Activated T-helper 9 cell treated with anti-CD3 and anti-CD28 coated beads, Interleukin-2, amount 50 U/mL, for 16 hours (primary cell): ENCODE measurements at places on chromosomes 3 and 15.

- DNase-seq = no peak
These were observed 40.2 kb downstream of the ROBO2 start for GRCh38 chr3:77079988-77080610.

- DNase-seq = no peak
These were observed 9.0 kb upstream of the COPG1 start for GRCh38 chr3:129240436-129240835.

DNA sequence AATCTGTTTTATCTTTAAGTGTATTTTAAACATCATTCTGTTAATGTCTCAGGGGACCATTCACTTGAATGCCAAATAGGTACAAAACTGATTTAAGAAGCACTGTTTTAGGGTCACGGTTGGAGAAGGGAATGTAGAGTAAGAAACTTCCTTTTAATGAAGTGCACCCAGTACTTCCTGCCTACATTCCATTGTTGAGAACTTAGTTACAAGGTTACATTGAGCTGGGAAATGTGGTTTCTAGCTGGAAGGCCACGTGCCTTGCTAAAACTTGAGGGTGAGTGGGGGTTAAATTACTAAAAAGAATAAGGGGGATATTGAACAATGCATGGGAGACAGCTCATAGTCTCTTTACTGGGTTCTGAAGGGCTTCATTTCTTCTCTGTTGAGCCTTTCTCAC lies 78.3 kb upstream of the TBC1D5 start:
- DNase-seq = no peak

- DNase-seq = no peak
These were observed 32.3 kb downstream of the PRR20G start for GRCh38 chr3:127255516-127255915.

DNA sequence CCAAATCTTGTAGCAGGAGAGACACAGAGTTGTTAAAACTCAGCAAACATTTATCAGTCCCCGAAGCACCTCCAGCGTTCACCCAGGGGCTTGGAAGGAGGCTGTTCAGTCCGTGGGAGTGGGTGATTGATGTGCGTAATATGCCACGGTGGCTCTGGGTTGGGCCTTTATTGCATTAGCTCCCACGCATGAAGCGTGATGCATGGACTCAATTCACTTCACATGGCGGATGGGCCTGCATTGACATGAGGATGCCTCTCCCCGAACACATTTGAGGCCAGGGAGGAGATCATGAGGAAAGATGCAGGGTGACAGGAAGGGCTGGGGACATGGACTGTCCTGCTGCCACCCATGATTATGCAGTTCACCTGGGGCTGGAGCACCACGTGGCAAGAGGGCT lies 126.5 kb downstream of the FAM43A start:
- no peak for DNase-seq

- no peak for DNase-seq
These were observed 72.7 kb downstream of the UBE2E2 start for GRCh38 chr3:23275814-23276213.

GRCh38 chr3:2927259-2927658 lies 182.9 kb downstream of the IL5RA start:
- no peak for DNase-seq

GRCh38 chr15:40630313-40630712 lies 36.3 kb downstream of the KNL1 start:
- no peak for DNase-seq

- DNase-seq = no peak
These were observed 59.6 kb upstream of the TSC22D2 start for GRCh38 chr3:150348500-150348899.

- DNase-seq = no peak
These were observed 32.7 kb downstream of the UBXN7 start for GRCh38 chr3:196399485-196399945.

DNA sequence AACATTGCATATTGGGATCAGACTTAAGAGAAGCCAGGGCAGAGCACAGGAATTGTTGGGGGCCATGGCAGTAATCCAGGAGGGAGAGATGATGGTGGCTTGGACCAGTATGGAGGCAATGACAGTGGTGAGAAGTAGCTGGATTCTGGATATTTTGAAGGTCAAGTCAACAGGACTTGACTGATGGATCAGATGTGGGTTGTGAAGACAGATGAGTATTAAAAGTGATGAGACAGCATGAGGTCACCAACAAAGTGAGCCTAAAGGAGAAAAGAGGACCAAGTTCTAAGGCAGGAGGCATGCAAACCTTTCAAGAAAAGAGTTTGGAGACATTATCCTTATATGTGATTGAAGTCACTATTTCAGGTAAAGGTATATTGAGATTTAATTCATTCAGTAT lies 56.6 kb upstream of the TIPARP start:
- DNase-seq = no peak

DNA sequence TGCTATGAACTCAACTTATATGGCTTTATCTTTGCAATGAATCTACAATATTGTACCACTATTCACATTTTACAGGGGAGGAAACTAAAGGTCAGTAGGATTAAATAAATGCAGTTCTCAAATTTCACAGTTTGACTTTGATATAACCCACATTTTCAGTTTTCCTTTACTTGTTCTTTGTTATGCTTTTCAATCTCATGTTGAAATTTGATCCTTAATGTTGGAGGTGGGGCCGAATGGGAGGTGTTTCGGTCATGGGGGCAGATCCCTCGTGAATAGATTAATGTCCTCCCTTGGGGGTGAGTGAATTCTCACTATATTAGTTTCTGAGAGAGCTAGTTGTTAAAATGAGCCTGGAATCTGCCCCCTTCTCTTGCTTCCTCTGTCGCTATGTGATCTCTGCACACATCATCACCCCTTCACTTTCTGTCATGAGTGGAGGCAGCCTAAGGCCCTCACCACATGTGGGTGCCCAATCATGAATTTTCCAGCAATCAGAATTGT lies 44.7 kb downstream of the CD200 start:
- DNase-seq = no peak

DNA sequence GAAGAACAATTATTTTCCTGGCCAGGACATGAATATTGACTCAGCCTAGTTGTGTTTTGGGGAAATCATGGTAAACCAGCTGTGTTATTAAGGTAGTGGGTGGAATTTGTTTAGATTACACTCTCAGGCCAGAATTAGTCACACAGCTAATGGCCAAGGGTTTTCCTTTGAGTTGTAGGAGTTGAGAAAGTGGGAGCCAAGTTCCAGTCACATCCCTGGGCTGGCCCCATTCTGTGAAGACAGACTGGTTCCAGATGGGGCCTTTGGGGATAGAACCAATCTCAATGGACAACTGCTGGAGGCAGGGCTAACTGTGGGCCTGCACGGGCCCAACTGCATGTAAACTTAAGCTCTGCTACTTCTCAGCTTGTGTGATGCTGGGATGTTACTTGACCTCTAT lies 1.4 kb upstream of the RASL12 start:
- no peak for DNase-seq

- no peak for DNase-seq
These were observed 10.3 kb downstream of the ATG7 start for GRCh38 chr3:11282250-11283138.

DNA sequence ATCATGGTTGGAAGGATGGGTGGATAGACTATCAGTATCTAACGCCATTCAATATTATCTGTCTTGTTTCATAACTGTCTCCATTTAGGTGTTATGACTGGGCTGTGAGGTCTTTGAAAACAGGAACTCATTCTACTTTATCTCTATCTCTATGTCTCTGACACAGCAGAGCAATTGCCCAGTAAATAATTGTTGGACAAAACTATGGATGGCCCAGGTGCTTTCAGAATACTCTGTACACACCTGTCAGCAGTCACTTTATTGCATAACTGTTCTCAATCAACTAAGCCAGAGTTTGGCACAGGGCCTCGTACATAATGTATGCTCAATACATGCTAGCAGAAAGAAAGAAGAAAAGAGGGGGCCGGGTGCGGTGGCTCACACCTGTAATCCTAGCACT lies 210.3 kb downstream of the OPA1 start:
- no peak for DNase-seq

- no peak for DNase-seq
These were observed 77.4 kb downstream of the MB21D2 start for GRCh38 chr3:192840143-192840836.

- no peak for DNase-seq
These were observed 30.2 kb downstream of the KCNAB1 start for GRCh38 chr3:156150434-156151066.

DNA sequence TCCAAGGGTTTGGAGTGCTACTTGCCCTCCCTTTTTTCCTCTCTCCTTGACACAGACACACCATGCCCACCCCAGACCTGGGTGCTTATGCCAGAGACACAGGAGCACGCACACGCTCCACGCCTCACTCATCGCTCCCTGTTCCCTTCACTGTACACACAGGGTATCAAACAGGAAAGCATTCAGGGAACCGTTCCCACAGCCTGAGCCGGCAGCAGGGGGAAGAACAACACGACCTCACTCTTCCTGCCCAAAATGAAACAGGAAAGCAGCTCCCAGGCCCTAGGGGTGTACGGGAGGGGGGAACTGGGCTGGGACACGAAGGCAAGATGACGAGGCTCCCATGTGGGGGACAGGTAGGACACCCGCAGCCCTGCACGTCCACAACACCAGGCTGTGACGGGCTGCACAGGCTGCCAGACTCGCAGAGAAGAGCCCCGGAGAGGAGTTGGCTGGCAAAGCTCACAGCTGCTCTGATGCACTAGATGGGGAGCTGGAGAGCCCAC lies 11.2 kb downstream of the DLL4 start:
- no peak for DNase-seq

DNA sequence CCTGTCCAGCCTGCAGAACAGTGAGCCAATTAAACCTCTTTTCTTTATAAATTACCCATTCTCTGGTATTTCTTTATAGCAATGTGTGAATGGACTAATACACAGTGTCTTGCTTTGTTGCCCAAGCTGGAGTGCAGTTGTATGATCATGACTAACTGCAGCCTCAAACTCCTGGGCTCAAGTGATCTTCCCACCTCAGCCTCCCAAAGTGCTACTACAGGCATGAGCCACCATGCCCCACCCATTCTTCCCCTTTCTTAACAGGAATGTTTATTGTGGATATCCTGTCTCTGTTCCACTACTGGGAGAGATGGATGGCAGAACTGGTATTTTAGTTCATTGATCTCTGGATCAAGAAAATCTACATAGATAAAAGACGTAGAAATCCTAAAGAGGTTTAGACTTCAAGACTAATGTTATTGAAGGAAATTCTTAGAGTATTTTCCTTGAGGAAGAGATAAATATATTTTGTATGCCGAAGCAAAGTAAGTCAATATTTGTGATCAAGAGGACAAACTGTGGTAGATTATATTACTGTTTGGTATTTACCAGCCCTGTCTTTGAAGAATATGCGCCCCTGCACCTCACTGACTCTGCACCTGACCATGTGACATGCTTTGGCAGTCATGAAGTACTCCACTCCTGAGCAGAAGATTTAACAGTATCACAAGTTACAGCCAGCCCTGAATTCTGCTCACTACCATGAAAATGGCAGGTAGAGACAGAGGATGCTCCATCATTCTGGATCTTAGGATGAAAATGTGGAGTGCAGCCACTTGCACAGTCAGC lies 42.9 kb downstream of the UACA start:
- no peak for DNase-seq

GRCh38 chr3:71724584-71725270 lies 475 bp downstream of the EIF4E3 start:
- no peak for DNase-seq

- no peak for DNase-seq
These were observed 37.0 kb downstream of the STARD9 start for GRCh38 chr15:42612367-42612912.

DNA sequence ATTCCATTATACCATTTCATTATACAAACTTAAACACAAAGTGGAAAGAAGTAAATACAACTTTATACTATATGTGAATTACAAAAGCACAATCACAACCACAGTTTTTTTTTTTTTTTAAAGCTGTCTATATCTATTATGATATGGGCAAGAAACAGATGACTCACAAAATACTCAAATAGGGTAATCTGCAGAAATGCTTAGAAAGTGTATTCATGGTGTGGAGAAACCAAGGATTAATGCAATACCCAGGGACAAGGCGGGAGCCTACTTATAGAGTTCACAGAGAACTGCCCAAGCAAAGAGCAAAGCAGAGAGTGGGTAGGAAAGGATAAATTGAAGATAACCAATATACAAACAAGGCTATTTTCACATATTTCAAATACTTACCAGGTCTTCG lies 332.0 kb downstream of the FHIT start:
- no peak for DNase-seq

DNA sequence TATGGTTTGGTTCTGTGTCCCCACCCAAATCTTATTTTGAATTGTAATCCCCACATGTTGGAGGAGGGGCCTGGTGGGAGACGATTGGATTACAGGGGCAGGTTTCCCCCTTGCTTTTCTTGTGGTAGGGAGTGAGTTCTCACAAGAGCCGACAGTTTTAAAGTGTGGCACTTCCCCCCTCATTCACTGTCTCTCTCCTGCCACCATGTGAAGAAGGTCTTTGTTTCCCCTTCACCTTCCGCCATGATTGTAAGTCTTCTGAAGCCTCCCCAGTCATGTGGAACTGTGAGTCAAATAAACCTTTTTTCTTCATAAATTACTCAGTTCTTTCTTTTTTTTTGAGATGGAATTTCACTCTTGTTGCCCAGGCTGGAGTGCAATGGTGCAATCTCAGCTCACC lies 124.9 kb downstream of the IQCH start:
- no peak for DNase-seq

DNA sequence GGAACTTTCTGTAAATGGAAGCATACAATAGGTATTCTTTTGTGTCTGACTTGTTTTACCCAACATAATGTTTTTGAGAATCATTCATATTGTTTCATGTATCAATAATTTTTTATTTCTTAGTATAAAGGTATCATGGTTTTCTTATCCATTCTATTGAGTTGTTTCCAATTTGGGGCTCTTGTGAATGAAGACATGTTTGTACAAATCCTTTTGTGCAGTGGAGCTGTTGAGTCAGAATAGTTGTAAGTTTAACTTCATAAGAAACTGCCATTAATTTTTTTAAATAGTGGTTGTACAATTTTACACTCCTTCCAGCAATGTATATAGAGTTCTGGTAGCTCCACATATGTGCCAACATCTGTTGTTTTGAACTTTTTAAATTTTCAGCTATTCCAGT lies 59.2 kb upstream of the THSD4 start:
- DNase-seq = no peak

- no peak for DNase-seq
These were observed 17.3 kb upstream of the GBE1 start for GRCh38 chr3:81778678-81779182.

GRCh38 chr3:101722394-101723173 lies 1.8 kb upstream of the CEP97 start:
- no peak for DNase-seq
